A172 (cell line): ENCODE measurements at places on chromosomes 2 and 18.

DNA sequence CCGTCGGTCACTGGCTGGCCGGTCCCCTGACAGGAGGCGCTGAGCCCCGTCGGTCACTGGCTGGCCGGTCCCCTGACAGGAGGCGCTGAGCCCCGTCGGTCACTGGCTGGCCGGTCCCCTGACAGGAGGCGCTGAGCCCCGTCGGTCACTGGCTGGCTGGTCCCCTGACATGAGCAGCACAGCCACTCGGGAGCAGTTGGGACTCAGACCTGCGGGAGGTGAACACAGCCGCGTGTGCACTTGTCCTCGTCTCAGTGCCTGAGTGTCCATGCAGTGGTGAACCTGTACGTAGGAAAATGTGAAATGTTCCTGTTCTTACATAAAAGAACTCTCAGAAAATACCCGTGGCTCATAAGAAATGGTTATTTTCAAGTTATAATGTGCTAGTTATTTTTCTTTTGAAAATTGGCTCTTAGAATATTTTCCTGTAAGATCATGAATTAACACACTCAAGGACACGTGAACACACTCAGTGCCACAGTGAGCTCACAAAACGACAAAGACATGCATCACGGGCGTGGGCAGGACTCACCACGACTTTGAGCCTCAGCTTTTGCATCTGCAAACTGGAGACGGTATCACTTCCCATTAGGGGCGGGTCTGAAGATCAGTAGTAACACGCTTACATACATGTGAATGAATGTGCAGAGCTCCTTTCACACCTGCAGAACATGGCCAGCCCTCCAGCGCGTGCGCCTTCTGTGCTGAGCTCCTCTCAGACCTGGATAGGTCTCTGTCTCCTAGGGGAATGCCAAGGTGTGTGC, 21.1 kb upstream of the NFATC1 start:
- DNase-seq = no peak

GRCh38 chr2:17959833-17960232, 81.4 kb downstream of the KCNS3 start:
- no peak for DNase-seq

DNA sequence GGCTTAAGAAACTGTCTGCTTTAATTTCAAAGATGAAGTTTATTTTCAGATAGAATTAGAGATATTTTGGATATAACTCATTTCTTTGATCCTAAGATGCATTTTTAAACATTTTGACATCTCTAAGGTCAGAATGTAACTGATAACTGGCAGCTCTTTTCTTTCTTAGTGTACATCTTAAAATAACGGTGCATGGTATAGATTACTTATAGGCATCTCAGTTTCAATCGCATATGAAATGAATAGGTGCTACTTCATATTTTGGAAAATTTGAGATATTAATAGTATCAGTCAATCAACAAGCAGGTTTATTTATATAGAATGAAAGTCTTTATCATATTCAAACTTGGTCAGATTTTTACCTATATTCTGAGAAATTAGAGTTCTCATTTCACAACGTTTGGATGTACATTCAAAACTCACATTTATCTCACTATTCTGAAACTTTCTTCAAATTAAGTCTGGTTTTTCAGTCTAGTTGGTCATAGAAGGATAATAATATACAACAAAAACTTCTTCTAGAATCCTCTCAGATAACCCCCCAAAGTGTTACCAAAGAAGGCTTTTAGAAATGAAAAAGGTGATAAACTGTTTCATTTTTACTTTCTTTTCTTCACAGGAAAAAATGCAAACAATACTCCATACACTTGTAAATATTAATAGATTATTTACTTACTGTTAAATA, 122.8 kb upstream of the WDSUB1 start:
- DNase-seq = no peak

DNA sequence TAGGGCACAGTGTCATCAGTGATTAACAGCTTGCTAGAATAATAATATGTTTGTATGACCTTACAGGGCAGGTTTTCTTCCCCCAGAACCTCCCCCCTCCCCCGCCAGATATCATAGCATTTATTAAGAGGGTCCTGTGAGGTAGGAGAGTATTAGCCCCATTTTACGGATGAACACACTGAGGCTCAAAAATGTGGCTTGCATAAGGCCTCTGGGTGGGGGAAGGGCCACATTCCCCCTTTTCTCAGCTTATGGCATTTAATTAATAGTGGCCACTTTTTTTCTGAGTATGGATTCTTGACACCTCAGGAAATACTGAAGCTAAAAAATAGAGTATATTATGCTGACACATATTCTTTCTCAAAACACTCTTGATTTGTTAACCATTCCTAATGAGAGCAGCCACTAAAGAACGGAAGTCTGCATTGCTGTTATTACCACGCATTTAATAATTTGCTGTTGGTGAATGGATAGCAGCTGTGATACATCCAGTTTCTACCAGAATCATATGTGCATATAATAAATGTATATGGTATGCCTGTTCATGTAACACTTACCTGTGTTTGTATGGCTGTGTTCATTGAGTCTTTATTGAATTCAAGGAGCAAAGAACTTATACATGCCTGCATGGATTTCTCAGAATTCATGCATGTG, 3.0 kb downstream of the CTIF start:
- DNase-seq = no peak

DNA sequence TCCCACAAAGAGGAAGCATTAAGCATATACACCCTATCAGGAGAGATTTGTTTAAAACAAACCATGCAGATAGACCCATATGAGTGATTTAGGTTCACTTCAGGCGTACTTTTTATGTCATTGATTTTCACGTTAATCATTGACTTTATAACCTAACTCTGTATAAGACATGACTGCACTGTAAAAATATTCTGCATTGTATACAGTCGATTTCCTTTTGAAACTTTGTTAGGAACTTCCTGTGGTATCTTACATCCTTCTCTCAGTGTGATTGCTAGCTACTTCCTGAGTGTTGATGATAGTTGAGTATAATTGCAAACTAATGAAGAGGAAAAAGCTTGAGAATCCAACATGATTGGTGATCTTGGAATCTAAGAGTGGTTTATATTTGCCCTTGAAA, 69.4 kb downstream of the XIRP2 start:
- no peak for DNase-seq

GRCh38 chr2:182611009-182611408, 105.0 kb upstream of the DNAJC10 start:
- DNase-seq = no peak

- no peak for DNase-seq
These were observed 259.7 kb downstream of the CDH19 start for GRCh38 chr18:66344227-66344626.

GRCh38 chr2:61233581-61233980, 71.6 kb downstream of the C2orf74 start:
- DNase-seq = no peak

DNA sequence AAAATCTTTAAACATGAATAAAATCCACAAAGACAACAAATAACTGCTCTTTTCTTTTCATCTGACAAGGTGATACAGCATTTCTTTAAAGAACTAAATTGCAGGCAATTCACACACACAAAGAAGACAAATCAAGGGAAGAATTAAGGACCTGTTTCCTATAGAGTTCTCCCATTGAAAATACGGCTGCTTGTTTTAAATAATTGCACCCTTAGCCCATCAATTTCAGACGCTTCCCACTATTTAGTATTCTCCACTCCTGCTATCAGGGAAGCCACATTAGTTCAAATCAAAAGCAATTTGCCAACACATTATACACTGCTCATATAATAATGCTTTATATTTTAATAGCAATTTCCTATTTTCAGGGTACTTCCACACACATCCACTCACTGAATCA, 11.3 kb downstream of the CMPK2 start:
- no peak for DNase-seq

GRCh38 chr18:32958746-32959145, 185.9 kb upstream of the KLHL14 start:
- DNase-seq = no peak
